Stimulated activated CD4-positive, alpha-beta T cell treated with anti-CD3 and anti-CD28 coated beads, Interleukin-2, amount 100 ng/mL, for 24 hours (primary cell): ENCODE measurements at places on chromosomes 6 and 20.

DNA sequence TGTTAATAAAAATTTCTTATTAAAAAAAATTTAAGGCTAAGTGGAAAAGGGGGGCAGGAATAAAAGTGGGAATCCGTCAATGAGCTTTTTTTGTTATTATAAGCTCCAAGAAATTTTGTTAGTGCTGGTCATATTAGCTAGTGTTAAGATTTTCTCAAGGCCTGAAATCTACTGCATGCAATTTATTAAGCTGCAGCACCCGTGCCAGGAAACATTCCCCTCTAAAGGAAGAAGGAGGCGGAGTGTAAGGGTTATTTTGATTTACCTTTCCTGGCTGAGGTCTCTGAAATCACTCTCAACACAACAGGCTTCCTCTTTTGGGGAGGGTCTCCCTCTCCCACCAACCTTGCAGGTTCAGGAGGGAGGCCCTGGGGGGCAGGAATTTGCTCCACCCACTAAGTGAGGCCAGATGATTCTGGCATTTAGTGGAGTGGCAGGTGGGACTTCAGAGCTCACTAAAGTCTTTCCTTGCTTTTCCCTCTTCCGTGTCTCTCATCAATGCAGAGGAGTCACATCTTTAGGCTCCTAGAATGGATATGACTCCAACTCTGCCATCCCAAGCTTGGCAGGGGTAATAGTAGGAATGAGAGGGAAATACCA lies 168.8 kb downstream of the BCAS1 start:
- DNase-seq = no peak

- DNase-seq = peak; percentile 71
Observed at GRCh38 chr6:44268095-44268628, 2.1 kb upstream of the TMEM151B start.

- no peak for DNase-seq
Observed at GRCh38 chr20:63554361-63555278, 661 bp downstream of the FNDC11 start.

DNA sequence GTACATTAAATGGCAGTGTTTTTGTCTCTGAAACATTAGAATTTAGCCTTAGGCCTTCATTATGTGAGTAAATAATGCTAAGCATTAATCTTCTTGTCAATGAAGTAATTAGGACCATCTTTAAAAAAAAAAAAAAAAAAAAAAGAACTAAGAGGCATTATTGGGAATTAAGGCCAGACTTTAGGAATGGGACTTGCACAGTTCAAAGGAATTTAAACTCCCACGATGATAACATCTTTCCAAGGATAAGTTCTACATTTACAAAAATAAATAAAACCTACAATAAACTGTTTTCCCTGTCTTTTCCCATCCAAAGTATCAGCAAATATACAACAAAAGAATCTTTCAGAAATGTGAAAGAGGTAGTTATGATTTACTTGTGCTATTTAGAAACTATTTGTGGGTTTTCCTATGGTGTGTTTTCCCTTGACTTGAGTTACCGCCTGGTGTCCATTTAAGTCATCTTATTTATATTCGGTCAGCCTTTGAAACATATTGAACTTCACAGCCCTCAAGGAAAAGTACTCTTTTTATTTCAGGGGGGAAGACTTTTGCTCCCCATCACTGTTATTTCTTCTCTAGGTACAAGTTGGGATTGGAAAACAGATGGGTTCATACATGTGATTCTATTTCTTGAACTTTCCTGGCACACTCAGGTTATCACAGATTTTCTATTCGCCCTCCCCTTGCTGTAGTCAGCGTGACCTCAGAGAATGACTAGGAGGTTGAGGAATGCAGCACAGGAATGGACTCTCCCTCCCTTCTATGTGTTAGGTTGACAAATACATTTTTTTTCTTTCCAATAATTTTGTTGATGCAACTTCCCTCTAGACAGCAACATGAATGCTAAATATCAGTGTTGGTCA lies 13.6 kb downstream of the STMND1 start:
- DNase-seq = no peak

GRCh38 chr6:71474942-71475341 lies 186.3 kb downstream of the OGFRL1 start:
- DNase-seq = no peak

GRCh38 chr6:118724211-118724610 lies 72.8 kb upstream of the CEP85L start:
- no peak for DNase-seq

- no peak for DNase-seq
Observed at GRCh38 chr6:2476376-2476775, 231.0 kb upstream of the GMDS start.

DNA sequence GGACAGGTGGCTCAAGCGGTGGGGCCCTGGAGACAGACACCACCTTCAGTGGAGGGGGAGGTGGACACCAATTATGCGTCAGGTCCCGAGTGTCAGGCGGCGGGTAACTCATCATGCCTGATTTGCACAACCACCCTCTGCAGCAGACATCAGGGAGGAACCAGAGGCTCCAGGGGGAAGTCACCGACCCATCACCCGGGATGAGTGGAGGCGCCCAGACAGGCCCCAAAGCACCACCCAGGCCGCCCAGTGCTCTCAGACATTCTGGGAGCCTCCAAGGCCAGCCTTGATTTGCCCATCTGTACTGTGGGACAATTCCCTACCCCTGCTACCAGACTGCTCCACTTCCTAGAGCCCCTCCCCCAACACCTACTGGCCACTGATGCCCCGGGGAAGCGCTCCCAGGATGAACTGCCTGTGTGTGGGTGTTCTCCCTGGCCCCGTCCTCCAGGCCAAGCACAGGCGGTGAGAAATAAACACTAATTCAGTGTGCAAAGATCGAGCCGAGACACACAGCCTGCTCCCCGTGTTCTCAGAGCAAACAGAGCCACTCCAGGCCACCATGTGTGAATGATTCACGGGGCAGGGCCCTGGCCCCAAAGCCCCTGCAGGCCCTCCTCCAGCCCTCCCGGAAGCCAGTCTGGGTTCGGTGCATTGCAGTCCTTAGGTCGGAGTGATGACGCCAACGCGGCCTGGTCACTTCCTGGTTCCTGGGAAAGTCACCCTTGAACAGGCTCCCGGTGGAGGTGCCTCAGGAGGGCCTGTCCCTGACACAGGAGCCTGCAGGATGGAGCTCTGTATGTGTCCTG lies 107.2 kb downstream of the ASXL1 start:
- no peak for DNase-seq

GRCh38 chr20:33162753-33163152 lies 5.2 kb upstream of the BPIFA2 start:
- DNase-seq = no peak

DNA sequence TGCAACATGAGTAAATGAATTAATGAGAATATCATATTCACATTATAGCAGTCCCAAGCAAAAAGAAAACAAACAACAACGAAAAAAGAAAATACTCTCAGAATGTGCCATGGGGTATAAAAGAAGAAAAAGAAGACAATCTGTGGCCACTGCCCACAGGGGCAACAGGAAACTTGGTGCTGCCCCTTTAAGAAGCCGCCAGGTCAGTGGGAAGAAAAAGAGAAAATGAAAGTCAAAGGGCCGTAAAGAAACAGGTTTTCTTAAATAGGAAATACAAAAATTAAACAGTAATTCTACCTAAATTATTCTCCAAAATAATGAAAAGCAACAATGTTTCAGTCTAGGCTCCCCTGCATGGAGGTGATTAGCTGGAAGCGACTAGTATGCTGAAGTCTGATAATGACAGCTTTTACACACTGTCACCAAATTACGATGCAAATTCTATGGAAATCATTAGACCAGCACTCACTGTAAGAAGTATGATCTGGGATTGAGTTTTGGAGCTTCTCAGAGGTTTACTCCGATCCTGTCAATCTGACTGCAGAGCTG lies 23.6 kb downstream of the GMDS start:
- no peak for DNase-seq

- DNase-seq = no peak
Observed at GRCh38 chr20:39939241-39939865, 749.7 kb downstream of the MAFB start.

DNA sequence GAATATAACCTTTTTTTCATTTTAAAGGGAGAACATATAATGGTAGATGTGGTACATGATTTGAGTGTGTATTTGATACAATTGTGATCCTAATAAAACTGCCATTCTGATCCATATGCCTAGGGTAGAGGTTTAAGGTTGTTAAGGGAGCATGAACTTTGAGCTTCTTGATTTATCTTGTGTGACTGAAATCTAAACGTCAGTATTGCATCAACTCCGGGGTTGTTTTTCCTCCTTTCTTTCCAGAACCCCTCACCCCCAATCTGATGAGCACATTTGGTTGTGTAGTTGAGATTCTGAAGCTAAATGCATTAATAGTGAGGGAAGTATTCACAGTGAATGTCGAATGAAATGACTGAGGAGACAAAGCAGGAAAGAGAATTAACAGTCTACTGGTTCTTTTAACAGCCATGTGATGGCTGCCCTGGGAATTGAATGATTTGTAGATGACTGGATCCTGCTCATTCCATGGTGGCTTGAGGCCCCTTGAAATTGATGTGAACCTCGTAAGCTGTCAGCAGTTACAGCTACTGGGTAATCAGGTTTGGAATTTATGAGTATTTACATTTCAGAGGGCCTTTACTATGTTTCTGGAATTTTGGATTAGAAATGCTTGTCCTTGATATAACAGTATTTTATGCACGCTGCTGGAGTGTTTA lies 44.8 kb downstream of the FARS2 start:
- no peak for DNase-seq

GRCh38 chr20:2508631-2509467 lies at the start of gene ZNF343:
ZNF343 (minus strand) TSS chr20:2508915; CDS start chr20:2493895, 15,020 bp downstream.
- DNase-seq = peak; percentile 77

DNA sequence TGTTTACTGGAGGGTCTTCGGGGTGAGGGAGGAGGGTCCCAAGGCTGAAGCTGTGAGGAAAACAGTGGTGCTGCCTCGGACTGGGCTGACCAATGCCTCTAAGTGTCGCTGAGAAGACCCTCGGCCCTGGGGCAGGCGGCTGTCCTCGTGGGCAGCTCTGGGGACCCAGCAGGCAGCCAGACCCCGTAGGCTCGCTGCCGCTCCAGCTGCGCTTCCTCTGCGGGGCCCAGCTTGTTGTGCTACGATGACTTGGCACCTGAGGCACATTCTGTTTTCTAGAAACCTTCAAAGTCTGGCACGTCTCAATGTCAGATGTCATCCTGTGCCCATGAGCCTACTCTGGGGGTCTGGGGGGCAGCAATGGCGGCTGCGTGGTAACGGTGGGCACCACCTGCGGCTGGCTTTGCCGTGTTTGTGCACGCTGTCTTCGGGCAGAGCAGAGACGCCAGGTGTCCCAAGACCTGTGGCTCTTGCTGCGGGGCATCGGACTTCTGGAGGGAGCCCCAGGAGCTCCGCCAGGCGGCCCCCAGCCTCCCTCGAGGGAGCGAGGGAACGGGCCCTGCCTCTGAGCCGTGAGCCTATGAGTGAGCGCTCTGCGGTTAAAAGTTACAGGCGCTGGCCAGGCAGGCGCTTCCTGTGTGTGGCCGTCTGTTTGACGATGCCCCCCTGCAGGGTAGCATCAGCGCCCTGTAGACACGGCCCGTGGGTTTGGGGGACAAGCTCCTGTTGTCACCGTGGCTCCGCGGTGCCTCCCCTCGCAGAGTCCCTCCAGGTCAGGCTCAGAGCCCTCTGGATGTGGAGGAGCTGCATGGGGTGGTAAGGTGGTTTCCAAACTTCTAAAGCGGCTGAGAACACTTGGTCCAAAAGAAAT lies 6.8 kb downstream of the SLC17A9 start:
- no peak for DNase-seq

DNA sequence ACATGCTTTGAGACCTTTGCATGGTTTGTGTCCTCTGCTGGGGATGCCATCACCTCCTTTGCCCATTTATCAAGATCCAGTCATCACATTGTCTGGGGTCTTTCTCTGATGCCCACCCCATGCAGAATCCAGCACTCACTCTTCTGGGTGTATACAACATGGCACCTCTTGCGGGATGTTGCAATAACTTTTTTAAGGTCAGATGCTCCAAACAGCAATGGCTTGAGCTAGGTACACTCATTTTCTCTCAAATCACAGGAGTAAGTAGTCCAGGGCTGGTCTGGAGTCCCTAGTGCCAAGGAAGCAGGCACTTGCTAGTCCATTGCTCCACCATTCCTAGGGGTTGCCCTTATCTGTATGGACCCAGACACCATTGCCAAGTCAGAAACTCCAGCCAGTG lies 196.6 kb upstream of the KCNG1 start:
- no peak for DNase-seq

- no peak for DNase-seq
Observed at GRCh38 chr6:111703723-111704122, 98.0 kb upstream of the TRAF3IP2 start.

- no peak for DNase-seq
Observed at GRCh38 chr6:136508725-136509392, 41.4 kb downstream of the MAP7 start.

DNA sequence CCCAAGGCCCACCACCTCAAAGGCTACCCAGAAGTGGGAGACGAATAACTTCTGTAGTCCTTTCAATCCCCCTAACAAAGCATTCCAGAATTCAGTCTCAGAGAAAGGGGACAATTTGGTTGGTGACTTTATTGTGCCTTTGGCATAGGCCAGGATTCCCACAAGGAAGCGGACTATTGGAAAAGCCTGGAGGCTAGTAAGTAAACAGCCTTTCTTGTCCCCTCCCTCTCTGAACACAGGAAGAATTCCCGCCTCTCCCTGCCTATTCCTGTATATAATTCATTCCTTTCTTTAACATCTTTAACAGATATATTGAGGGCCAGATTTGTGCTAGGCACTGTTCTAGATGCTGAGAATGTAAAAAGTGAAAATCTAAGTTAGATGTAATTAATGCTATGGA lies 36.1 kb downstream of the RNF8 start:
- DNase-seq = no peak

- DNase-seq = peak; percentile 47
Observed at GRCh38 chr6:111793711-111794111, 79.5 kb downstream of the FYN start.

GRCh38 chr6:15254070-15254975 lies 8.5 kb downstream of the JARID2 start:
- no peak for DNase-seq

GRCh38 chr20:2145376-2145775 lies 43.7 kb downstream of the STK35 start:
- no peak for DNase-seq

DNA sequence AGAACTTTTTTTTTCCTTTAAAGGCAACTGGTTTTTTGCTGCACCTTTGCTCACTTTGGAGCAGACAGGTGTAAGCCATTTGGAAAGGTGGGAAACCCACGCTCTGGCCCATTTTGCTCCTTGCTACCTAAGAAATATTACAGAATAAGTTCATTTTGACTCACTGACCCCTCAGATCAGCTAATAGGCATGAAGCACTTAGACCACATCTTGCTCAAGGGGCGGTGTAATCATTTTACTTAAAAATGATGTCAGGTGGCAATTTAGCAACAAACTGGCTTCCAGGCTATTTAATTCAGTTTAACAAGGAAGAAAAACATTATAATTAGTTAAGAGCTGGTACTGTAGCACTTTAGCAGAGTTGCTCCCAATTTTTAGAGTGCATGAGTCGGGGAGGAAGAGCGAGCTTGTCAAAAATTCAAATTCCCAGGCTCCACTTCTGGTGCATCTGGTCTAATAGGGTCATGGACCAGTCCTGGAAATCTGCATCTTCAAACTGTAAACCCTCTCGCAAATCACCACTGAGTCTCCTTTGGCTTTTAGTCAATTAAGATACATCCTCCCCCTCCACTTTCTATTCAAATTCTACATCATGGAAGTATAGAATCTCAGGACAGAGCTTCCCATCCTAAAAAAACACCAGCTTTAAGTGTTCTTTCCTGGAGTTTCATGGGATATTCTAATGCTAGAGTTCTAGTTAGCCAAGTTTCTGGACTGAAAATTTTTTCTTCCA lies 38.2 kb downstream of the JAG1 start:
- no peak for DNase-seq

GRCh38 chr6:50602292-50602691 lies 111.0 kb upstream of the TFAP2D start:
- DNase-seq = no peak
